Activated T-helper 1 cell treated with anti-CD3 and anti-CD28 coated beads, Interleukin-2, amount 50 U/mL, for 16 hours (primary cell): ENCODE measurements at places on chromosomes 3 and 15.
A peak's percentile ranks its signal among the peaks of the same experiment; 100 is the strongest.

DNA sequence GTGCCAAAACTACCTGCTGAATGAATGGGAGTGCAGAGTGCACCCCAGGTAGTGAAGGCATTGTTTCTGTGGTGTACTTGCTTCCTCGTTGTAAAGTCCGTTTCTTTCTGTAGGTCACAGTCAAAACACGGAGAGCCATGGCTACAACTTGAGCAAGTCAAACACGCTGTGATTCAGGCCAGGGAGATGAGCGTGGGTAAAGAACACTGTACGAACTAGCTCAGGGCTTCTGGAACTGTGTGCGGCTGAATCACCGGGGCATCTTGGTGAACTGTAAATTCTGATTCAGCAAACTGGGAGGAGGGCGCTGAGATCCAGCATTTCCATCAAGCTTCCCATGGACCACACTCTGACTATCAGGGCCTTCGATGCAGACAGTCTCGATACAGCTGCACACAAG, 5.0 kb upstream of the TNK2 start:
- DNase-seq = no peak

- DNase-seq = peak; percentile 81
Observed at GRCh38 chr15:39580117-39580484, 778 bp upstream of the THBS1 start.

- peak; percentile 43 for DNase-seq
Observed at GRCh38 chr3:30199096-30199759, 407.2 kb upstream of the TGFBR2 start.

GRCh38 chr3:187679638-187680396, 9.6 kb upstream of the SST start:
- peak; percentile 43 for DNase-seq

DNA sequence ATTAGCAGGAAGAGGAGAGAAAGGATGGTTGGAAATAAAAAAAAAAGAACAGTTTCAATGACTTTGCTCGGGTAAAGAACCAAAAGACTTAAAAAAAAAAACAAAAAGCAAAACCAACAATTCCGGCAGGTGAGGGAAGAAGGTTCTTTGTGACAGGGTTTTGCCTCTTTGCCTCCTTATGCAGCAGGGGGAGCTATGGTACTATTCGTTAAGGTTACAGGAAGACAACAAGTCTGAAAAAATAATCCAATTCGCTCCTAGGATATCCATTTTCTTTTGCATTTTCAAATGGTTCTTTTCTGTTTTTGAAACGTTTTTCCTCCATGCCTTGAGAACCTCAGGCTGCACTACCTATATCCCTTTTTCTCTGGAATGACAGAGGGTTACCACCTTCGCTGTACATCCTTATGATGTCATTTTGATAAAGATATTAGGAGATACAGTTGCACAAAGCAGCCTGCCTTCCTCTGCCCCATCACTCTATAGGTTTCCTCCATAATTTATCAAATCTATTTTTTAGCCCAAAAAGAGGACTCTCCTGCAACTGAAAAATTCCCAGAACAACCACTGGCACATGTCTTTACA, 55.0 kb downstream of the CFAP20DC start:
- DNase-seq = no peak

DNA sequence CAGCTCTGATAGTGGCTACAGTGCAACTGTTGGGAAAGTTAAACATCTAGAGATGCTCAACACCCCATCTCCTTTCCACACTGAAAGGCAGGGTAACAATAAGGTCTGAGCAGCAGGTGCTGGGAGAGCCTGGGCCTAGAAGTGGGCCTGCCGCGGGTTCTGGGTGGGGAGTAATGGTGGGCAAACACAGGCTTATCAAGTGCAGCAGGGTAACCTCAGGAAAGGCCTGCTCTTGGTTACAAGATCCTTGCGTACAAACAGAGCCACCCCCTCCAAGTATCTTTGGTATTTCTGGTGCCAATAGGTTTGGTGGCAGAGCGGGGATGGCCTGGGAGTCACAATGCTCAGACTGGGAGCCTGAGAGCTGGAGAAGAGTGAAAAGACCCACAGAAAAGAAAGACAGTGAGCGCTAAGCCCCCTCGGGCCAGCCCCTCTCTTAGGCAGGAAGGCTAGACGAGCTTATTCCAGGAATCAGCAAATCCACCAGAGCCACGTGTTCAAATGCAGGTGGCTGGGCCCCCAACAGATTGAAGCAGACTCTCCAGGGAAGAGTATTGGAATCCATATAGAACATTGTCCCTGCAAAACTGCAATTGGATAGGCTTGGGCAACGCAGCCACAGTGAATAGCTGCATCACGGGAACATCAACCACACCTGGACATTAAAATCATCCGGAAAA, 2.7 kb downstream of the IQSEC1 start:
- no peak for DNase-seq
